ENCODE measurements at places on chromosomes 1 and 21. TPM values are rescaled to one million over a fixed set of nuclear protein-coding genes. Genes with fewer than 3 reads are reported as not detected.

GRCh38 chr1:56773341-56774066 lies 45.7 kb downstream of the FYB2 start:
- no peak for DNase-seq
- H3K36me3 ChIP-seq: no peaks in the 10 kb centered on the region
- H3K4me3 ChIP-seq: no peak overlapping the region
- H3K4me1 ChIP-seq: no peaks in the 10 kb centered on the region
- H3K27ac ChIP-seq: no peak overlapping the region
- no peaks in the 10 kb centered on the region for H3K27me3 ChIP-seq

DNA sequence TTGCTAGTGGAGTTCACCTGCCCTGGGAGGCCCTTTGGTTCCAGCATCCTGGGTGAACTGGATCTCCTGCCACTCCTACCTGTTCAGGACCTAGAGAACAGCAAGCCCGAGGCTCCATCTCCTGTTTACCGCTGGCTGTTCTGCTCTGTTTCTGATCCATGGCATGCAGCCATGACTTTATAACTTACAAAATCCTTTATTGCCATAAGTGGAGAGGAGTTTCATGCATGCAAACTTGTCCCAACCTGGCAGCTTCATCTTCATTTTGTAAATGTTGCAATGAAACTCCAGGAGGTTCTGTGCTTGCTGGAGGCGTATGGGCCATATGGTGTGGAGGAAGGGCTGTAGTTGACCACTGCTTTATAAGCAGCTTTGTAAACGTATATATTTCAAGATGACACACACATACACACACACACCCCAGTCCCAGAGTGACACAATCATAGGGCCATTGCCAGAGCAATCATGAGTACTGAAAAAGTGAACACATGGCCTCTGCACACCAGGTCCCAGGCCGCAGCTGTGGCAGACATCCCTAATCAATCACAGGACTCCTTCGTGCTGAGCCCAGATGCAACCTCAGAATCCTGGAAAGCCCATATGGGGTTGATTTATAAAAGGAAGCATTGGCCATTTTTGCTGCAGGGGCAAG lies 69.0 kb downstream of the UBIAD1 start:
- H3K27ac ChIP-seq: no peak overlapping the region
- DNase-seq: no peak

DNA sequence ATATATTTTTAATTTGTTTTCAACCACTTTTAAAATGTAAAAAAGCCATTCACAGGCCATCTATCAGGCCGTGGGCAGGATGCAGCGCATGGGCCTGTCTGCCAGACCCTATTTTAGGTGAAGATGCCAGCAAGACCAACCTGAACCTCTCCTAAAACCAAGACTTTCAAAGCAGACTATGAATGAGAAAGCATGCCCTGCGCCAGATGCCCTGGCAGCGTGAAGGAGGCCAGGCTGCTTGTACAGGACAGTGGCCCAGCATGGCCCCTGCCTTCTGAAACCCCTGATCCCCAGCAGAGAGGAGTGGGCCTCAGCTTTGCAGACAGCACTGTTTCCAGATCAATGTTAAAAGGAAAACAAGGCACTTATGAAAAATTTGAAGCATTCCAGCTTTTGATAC lies 31.6 kb downstream of the WDR4 start:
- peaks cover 72% of the 10 kb centered on the region for H3K36me3 ChIP-seq
- H3K4me1 ChIP-seq: no peaks in the 10 kb centered on the region
- DNase-seq: no peak
- no peaks in the 10 kb centered on the region for H3K27me3 ChIP-seq

DNA sequence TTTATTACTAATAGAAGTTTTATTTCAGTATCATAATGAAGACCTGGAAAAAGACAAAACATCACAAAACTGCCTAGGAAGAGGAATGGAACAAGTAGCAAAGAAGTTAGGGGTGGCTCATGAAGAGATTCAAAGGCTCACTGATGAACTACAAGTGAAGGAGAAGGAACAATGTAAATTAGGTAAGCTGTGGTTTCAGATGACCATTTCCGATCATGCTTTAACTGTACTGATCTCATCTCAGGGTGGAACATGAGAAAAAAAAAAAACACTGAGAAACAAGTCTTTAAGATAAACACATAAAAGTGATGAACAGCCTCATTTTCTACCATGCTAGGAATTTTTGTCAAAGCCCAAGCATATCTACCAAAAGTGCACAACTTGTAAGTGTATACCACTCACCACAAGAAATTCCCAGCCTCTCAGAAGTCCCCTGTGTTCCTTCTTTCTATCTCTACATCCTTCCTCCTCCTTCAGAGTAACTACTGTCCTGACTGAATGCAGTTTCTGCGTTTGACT lies 19.6 kb downstream of the CCDC30 start:
- no peak overlapping the region for H3K27ac ChIP-seq
- DNase-seq: no peak
- H3K36me3 ChIP-seq: no peaks in the 10 kb centered on the region
- no peaks in the 10 kb centered on the region for H3K4me1 ChIP-seq
- H3K27me3 ChIP-seq: no peaks in the 10 kb centered on the region
- no peak overlapping the region for H3K4me3 ChIP-seq

Gene VWA5B1
- 0.40 TPM for polyA plus RNA-seq

DNA sequence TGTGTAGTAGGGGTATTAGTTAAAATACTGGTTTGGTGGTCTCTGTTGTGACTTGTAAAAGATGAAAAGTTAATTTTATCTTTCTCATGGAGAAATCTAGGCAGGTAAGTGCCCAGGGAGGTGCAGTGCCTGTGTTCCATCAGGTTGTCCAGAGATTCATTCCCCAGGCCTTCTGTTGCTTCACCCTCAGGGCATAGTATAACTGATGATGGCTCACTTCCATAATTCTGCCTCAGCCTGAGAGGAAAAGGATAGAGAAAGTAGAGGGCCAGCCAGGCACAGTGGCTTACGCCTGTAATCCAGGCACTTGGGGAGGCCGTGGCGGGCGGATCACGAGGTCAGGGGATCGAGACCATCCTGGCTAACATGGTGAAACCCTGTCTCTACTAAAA lies 153.9 kb downstream of the FMN2 start:
- no peak for DNase-seq
- H3K36me3 ChIP-seq: no peaks in the 10 kb centered on the region
- no peak overlapping the region for H3K27ac ChIP-seq
- no peaks in the 10 kb centered on the region for H3K27me3 ChIP-seq
- H3K4me1 ChIP-seq: no peaks in the 10 kb centered on the region

Gene NLRP3
- polyA plus RNA-seq: 0.78 TPM

GRCh38 chr1:56534130-56534651 lies 45.2 kb downstream of the PLPP3 start:
- no peak overlapping the region for H3K27ac ChIP-seq
- H3K4me3 ChIP-seq: no peak overlapping the region
- peaks cover 29% of the 10 kb centered on the region for H3K4me1 ChIP-seq
- no peak for DNase-seq
- H3K27me3 ChIP-seq: no peaks in the 10 kb centered on the region

DNA sequence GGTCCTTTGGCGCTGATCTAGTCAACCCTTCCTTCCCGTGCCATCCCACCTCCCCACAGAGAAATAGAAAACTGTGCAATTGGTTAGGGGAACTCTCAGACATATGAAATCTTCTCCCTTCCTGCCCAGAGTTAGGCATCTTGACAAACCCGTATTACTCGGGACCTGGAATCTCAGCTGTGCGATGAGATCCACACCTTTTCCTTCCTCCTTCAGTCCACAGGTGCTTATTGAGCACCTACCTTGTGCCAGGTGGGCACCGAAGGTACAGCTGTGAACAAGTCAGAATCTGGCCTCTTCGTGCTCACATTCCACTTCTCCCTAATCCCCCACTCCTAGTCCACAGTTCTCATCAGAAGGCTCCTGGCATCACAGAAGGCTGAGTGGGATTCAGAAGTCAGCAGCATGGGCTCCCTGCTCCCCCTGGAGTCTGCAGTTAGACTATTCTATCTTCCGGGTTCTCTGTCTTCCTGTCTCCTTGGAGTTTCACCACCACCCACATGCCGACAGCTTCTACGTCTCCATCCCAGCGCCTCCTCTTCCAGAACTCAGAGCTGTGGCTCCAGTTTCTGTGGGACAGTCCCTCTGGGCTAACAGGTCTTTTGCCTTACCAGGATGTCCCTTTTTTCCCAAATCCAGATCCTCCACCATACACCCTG lies 23.0 kb downstream of the KNCN start:
- H3K4me1 ChIP-seq: peaks cover 12% of the 10 kb centered on the region
- H3K4me3 ChIP-seq: no peak overlapping the region

DNA sequence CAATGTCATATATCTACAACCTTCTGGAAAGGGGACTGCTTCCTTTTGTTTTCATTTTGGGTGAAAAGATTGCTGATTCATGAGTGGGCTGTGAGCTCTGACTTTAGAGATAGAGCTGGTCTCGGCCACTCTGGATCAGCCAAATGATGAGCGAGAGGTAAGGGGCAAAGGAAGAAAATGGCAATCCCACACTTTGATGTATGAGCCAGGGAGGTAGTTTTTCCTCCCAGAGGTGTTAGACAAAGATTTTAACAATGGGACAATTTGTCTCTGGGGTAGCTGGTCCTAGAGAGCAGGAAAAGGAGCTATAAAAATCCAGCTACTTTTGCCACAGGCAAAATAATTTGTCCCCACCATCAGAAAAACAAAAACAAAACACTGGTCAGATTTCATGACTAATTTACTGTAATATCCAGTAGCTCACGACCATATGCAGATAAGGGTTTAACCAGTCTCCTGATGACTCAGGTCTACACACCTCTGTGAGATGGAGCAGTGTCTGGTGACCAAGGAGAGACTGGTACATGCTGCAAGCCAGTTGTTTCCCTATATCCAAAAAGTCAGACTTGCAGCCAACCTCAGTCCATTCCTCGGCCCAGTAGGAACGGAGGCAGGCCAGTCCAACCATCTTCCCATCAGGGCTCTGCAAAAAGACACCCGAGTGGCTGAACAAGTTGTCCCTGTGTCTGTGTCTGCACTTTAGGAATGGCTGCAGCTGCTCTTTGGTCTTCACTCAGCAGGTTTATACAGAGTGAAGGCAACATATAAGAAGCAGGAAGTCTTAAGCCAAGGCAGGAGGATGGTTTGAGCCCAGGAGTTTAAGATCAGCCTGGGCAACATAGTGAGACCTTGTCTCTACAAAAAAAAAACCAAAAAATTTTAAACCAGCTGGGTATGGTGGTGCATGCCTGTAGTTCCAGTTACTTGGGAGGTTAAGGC lies 29.2 kb downstream of the DNASE2B start:
- no peaks in the 10 kb centered on the region for H3K27me3 ChIP-seq
- no peaks in the 10 kb centered on the region for H3K4me1 ChIP-seq
- no peaks in the 10 kb centered on the region for H3K36me3 ChIP-seq
- no peak overlapping the region for H3K4me3 ChIP-seq
- H3K27ac ChIP-seq: no peak overlapping the region

DNA sequence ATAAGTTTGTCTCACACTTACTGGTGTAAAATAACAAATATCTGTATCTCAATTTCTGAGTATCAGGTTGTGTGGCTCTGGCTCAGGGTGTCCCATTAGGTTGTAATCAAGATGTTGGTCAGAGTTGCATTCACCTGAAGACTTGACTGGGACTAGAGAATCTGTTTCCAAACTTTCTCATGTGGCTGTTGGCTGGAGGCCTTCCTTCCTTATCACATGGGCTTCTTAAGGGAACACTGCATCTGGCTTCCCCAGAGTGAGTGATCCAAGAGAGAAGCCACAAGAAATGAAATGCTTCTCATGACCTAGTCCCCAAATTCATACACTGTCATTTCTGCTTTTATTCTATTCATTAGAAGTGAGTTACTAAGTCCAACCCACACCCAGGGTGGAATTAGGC lies 568.4 kb upstream of the CAMK1G start:
- no peaks in the 10 kb centered on the region for H3K27me3 ChIP-seq
- no peak overlapping the region for H3K4me3 ChIP-seq
- H3K36me3 ChIP-seq: no peaks in the 10 kb centered on the region

DNA sequence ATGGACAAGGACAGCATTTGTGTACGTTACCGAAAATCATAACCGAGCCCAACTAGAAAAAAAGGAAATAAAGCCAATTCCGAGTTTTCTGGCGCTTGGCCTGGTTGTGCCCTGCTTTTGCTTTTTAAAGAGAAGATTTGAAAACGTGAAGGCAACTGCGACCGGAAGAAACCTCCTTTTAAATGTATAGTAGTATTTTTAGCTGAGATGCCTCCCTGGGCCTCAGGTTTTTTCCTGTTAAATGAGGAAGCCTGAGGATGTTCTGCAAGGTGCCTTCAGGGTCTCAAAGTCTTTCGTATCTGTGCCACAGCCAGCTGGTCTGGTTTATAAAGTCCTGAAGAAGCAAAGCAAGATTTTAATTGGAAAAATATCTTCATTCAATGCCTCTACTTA lies 371 bp upstream of the ODF2L start:
- peak overlapping the region; percentile 93 for H3K4me3 ChIP-seq
- no peaks in the 10 kb centered on the region for H3K36me3 ChIP-seq
- peak overlapping the region; percentile 52 for H3K27ac ChIP-seq
- H3K4me1 ChIP-seq: peaks cover 4% of the 10 kb centered on the region
- no peaks in the 10 kb centered on the region for H3K27me3 ChIP-seq

- H3K4me1 ChIP-seq: no peaks in the 10 kb centered on the region
- DNase-seq: no peak
Observed at GRCh38 chr1:25074351-25075227, 144.5 kb upstream of the RUNX3 start.

Gene CD1B
- not detected for polyA plus RNA-seq

Gene CCDC27
- polyA plus RNA-seq: 0.03 TPM

Gene TDRD10
- 1.8 TPM for polyA plus RNA-seq

- no peaks in the 10 kb centered on the region for H3K4me1 ChIP-seq
- H3K27me3 ChIP-seq: no peaks in the 10 kb centered on the region
- no peaks in the 10 kb centered on the region for H3K36me3 ChIP-seq
- no peak overlapping the region for H3K4me3 ChIP-seq
- no peak overlapping the region for H3K27ac ChIP-seq
- DNase-seq: no peak
Observed at GRCh38 chr1:23129846-23130245, 38.8 kb downstream of the LUZP1 start.

- peaks cover 8% of the 10 kb centered on the region for H3K4me1 ChIP-seq
- H3K4me3 ChIP-seq: no peak overlapping the region
- DNase-seq: peak; percentile 47
- H3K36me3 ChIP-seq: peaks cover 2% of the 10 kb centered on the region
- no peaks in the 10 kb centered on the region for H3K27me3 ChIP-seq
Observed at GRCh38 chr1:61318319-61319125, 236.2 kb downstream of the NFIA start.

DNA sequence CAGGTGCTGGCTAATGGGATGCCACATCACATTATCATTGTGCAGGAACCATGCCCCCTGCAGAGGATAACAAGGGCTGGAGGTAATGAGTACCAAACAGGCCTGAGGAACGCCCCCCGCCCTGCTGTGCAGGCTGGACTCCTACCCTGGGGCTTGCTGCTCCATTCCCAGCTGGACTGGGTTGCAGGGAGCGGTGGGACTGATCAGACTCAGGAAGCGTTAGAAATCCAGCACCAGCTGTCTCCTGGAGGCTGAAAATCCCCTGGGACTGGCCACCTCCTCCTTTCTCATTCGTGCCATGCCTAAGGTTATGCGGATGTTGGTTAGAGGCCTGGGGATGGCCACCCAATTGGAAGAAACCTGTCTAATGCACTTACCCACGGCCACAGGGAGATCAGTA lies 36.9 kb upstream of the POU3F1 start:
- DNase-seq: no peak
- H3K27ac ChIP-seq: no peak overlapping the region
- no peak overlapping the region for H3K4me3 ChIP-seq
- H3K36me3 ChIP-seq: no peaks in the 10 kb centered on the region
- peaks cover 13% of the 10 kb centered on the region for H3K4me1 ChIP-seq

GRCh38 chr1:33025180-33025569 lies 11.5 kb downstream of the AK2 start:
- no peaks in the 10 kb centered on the region for H3K27me3 ChIP-seq
- no peak for DNase-seq
- peaks cover 40% of the 10 kb centered on the region for H3K36me3 ChIP-seq
- H3K4me1 ChIP-seq: peaks cover 35% of the 10 kb centered on the region
- H3K27ac ChIP-seq: no peak overlapping the region

GRCh38 chr1:236141447-236142252 lies 689 bp upstream of the GPR137B start:
- peaks cover 36% of the 10 kb centered on the region for H3K27me3 ChIP-seq
- H3K36me3 ChIP-seq: no peaks in the 10 kb centered on the region
- H3K27ac ChIP-seq: no peak overlapping the region
- DNase-seq: no peak
